ENCODE measurements at places on chromosomes 16 and 17.

GRCh38 chr16:71666928-71667707 is 41.1 kb downstream of the MARVELD3 start:
- no peak for DNase-seq

GRCh38 chr17:46044286-46044928 is 45.4 kb downstream of the STH start:
- peak; percentile 34 for DNase-seq

- no peak for DNase-seq
These were observed 997 bp upstream of the CDH11 start for GRCh38 chr16:65122724-65123395.

DNA sequence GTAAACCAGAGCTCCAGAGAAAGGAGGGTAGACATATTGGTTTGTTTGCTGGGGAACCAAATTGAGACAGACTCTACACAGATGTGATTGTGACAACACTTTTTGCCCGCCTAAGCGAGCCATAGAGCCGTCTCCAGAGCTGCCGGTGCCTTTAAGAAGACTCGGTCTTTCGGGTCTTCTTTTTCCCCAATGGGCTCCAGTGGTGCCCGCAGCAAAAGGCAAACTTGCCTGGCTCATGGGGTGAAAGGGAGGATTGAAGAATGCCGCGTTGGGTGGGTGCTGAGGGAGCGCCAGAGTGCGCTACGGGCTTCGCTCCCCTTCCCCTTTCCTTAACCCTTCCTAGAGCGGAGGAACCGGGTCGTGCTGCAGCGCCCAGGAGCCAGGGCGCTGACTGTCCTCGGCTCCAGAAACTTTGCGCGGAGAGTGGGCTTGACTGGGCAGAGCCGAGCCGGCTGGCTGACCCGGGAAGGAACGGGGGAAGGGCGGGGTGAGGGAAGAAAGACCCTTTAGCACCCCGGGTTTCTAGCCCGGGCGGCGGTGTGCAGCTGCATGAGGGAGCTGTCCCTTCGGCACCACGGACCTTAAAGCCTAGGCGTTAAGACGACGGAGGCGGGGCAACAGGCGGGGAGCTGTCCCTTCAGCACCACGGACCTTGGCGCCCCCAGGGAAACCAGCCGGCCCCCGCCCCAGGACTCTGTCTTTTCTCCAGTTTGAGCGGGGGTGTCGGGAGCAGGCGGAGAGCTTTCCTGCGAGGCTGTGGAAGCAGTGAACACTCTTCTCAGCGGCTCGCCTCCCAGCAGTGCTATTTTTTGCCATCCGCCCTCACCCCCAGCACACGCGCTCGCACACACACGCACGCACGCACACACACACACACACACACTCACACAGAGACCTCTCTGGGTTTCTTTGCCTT is at the start of gene CACNG3:
TSS of gene CACNG3 (plus strand) at position 880 of the 916 bp plus-strand sequence. CDS start 420 bp downstream, outside the sequence.
- DNase-seq, result peak; percentile 48

- DNase-seq, result no peak
These were observed 349.6 kb downstream of the KIF2B start for GRCh38 chr17:54172096-54172984.

GRCh38 chr16:1992704-1993317 is 3.0 kb downstream of the SYNGR3 start:
- no peak for DNase-seq

GRCh38 chr17:6868582-6868981 is 37.1 kb upstream of the TEKT1 start:
- no peak for DNase-seq

- DNase-seq, result no peak
These were observed 41.1 kb upstream of the C16orf82 start for GRCh38 chr16:27025581-27025980.

DNA sequence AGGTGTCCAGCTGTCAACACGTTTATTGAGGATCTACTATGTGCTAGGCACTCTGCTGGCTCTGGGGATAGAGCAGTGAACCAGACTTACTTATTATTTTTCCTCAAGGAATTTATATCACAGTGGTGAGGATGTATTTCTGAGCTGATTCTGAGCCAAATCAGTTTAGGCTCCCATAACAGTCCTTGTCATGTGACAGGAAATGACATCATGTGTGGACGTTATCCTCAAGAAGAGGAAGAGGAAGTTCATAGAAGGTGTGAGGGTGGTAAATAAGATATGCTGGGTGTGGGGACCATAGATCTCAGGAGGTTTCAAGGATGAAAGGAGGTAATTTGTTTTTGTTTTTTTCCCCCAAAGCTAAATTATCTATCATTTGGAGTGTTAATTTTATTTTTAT is 873.5 kb upstream of the EEF2KMT start:
- no peak for DNase-seq

Data from stimulated activated CD4-positive, alpha-beta T cell treated with anti-CD3 and anti-CD28 coated beads, Interleukin-4, amount 100 ng/mL, for 1 hour (primary cell).